Nephron progenitor cell (in vitro differentiated cells): ENCODE measurements at places on chromosomes 6 and 20.

- no peak for DNase-seq
Observed at GRCh38 chr6:116352515-116353471, 18.0 kb upstream of the DSE start.

GRCh38 chr20:51385646-51386530, 156.6 kb downstream of the NFATC2 start:
- DNase-seq: no peak

DNA sequence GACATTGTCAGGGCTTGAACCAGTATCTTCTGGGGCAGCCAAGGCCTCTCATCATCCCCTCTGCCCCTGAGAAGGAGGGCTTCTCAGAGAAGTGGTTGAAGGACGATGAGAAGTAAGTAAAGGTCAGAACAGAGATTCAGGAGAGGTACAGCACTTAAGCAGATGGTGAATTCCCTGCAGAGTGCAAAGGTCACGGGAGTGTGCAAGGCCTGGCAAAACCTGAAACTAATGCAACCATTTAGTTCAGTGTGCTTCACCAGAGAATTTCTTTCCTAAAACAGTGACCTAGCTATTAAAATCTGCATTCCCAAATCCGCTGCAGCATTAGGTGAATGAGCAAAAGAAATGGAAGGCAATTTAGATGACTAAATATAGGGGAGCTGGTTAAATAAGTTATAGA, 58.4 kb downstream of the TRERF1 start:
- DNase-seq: peak; percentile 19

- DNase-seq: no peak
Observed at GRCh38 chr6:20437639-20438038, 36.0 kb downstream of the E2F3 start.

DNA sequence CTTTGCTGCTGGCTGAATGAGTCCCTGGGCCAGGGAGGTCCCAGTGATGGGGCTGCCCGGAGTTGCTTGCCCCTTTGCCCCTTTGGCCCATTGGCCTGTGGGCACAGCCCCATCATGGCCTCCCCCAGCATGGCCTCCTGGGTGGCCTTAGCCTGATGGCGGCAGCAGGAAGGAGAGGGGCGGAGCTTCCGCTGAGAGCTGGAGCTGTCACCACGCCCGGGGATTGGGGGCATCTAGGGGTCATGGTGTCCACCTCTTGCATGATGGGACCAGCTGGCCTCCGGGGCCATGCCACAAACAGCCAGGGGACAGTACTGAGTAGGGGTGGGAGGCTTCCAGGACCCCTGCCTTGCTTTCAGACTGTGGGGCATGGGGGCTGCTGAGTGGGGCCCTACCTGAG, 31.5 kb upstream of the GATA5 start:
- no peak for DNase-seq

DNA sequence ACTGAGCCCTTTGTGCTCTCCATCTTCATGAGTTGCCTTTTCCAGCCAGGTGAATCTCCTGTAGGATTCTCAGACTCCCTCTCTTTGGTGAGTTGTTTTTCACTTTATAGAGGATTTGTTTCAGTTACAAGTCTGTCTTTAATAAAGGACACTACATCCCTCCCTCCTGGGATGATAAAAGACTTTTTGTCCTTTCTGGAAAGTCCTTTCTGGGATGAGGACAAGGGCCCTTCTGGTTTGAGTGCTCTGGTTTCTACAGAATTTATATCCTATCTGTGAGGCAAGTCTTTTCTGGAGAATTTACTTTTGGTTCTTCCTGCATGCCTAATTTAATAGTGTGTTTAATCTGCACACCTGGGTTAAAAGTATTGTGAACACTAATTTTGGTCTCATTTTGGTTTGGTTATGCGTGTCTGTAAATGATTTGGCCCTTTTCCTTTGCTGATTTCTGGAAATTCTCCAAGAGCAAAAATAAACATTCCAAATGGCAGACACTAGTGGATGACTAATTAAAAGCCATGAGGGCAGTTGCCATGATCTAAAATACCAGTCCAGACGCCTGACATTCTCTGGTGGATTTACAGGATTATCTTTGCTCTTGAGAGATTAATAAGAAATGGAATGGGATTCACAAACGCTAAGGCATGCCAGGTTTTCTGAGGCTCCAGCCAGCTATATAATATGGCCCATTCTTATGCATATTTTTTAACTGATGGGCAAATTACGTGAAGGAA, 44.8 kb downstream of the TCP11 start:
- no peak for DNase-seq

DNA sequence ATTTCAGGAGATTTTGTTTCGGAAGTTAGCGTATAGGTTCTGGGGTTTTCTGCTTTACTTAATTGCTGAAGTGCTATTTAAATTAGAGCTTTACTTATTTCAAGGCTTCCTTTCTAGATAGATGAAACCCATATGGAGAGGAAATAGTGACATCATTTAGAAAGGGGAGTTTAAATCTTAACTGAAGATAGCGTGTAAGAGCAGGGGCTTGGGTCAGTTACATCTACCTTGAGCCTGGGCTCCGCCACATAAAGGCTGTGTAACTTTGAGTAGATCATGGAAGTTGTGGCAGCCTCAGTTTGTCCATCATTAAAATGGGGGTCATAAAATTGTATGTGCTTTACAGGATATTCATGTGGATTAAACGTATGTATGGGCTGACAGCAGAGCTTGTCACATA, 4.7 kb downstream of the CDS2 start:
- DNase-seq: no peak

- DNase-seq: no peak
Observed at GRCh38 chr20:23645575-23645974, 7.8 kb upstream of the CST3 start.

- DNase-seq: no peak
Observed at GRCh38 chr20:57529810-57530209, 4.9 kb upstream of the CTCFL start.

DNA sequence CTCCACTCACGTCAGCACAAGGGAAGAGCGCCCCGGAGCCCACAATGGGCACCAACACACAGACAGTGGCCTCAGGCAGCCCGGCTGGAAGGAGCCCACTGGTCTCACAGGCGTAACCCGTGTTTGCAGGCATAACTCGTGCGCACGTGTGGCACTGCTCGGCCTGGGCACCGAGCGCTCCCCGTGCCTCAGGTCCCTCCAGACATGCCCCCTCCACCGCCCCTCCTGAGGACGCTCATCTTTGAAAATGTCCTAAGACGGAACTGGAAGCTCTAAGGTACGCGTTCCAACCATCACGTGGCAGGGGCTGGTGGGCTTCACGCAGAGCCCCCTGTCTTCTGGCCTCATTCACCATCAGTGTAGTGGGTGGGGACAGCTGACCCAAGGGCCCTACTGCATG, 44.6 kb downstream of the SSR1 start:
- no peak for DNase-seq

DNA sequence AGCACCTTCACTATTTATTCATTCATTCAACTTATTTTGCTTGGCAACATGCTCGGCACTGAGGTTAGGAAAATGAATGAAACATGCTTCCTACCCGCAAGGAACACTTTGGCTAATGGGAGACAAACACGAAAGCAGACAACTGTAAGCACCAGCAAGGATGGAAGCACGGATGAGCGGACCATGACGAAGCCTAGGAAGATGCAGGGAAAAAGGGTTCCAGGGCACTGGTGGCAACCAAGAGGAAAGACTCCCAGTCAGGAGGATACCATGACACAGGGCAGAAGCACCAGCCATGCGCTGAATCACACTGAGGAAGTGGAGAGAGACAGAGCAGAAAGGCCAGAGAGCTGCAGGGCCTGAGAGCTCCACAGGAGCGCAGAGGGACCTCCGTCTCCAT, 9.8 kb downstream of the PDE10A start:
- no peak for DNase-seq

DNA sequence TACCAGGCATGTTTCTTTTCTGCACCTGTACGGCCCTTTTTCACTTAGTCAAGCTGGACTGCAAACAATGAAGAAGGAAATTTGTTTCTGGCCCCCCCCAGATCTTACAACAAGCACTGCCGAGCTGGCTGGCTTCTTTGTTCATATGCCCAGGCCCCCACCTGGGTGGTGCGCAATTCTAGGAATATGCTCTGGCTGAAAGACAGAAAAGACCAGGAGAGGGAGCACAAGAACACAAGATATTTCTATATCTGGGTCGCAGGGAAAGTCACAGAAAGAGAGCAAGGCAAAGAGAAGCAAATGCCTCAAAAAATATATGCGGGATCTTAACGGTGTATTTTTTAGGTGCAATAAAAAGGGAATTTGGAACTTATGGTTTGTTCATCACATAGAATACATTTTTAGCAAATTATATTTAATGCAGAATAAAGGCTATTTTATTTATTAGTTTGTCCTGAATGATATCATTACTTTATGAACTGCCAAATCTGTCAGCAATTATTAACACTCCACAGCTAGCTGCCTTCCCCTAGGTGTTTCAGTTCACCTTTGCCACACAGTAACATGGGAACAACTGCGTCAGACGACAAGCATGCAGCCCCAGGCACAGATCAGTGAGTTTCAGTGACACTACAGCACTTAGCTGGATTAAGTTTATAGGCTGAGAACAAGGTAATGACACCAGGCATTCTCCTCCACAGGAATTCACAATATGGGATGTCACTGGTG, 76.5 kb downstream of the GJA10 start:
- DNase-seq: peak; percentile 36

DNA sequence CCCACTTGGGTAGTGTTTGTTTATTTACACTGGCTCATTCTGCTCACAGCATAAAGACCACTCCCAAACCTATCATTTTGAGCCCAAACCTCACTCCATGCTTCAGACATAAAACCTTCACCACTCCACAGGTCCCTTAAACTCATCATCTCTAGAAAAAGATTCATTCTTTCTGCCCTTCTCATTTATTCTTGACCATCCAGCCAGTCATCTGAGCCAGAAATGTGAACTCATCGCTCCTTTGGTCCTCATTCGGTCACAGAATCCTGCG, 12.4 kb downstream of the TPMT start:
- no peak for DNase-seq

DNA sequence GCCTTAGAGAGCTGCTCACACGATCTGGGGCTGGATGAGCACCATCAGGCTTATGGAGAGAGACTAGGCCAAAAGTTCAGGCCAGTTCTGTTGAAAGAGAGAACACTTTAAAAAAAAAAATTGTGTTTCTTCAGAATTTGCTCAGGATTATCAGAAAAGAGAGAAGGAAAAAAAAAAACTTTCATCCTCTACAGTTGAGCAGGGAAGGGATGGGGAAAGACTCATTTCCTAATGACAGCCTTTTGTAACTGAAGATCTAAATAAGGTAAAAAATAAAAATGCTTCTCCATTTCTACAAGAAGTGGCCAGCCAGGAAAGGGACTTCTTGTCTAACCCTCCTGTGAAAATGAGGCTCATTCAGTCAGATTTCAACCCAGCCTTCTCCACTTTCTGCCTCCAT, 134.8 kb downstream of the LY86 start:
- DNase-seq: no peak

DNA sequence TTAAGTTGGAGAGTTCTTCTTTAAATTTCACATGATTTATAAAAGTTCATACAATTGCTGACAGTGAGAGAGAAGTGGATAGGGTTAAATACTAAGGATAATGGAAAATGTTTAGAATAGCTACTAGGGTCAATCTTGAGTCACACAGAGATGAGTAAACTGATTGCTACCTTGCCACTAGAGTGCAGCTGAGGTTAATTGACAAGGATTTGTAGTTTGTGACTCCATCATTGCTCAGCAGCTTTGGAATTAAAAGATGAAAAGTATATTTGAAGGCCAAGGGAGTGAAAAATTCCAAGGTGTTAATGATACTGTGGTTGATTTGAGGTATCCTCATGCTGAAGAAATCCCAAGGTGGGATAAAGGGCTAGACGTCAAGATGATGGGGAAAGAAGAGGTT, 524.0 kb downstream of the UTRN start:
- no peak for DNase-seq

- DNase-seq: no peak
Observed at GRCh38 chr6:136772685-136773472, 19.4 kb downstream of the MAP3K5 start.

- no peak for DNase-seq
Observed at GRCh38 chr6:36749829-36750489, 52.3 kb downstream of the RAB44 start.

- no peak for DNase-seq
Observed at GRCh38 chr20:42836339-42836738, 353.4 kb downstream of the PTPRT start.

DNA sequence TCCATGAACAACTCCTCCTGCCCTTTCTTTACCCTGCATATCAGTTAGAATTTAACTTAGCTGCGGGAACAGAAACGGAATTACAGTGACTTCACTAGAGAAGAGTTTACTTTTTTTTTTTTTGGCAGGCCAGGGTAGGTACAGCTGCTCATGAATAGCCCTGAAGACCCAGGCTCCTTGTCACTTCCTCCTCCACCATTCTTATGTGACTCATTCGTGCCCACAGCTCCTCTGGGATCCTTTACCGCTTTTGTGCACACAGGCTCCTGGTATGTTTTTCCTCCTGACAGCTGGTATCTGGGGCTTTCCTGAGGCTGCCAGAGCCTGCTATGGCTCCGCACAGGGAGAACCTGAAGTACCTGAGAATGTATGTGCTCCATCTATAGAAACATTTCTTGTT, 3.9 kb upstream of the KCNS1 start:
- no peak for DNase-seq

DNA sequence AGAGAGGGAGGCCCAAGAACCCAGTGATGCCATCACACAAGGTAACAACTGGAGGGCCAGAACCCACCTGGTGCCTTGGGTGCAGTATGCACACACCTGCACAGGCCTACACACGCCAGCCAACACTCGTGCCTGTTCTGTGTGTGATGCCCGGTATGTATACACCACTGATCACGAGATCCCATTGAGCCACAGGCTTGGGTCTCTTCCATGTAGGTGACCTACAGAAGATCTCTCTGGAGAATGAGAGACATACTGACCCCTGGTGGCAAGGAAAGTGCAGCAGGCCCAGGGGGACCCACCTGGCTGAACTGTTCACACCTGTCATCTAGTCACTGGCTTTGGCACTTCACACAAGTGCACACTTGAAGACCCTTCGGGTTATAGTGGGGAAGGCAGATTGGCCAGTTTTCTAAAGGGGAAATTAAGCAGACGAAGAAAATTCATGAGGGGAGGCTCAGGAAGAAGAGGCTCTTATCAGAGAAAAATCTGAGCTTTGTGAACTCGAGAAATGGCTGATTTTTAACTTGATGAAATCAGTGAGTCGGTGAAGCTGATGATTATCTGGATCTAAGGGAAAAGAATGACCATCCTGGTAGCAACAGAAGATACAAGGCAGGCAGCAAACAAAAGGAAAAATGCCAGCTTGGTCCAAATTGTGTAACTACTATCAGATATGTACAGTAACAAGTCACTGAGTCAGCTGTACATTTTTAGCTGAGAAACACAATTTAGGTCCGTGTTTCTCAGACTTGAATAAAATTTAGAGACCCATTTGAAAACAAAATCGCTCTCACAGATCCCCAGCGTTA, 69.1 kb upstream of the PBOV1 start:
- peak; percentile 32 for DNase-seq
